Activated CD8-positive, alpha-beta T cell treated with anti-CD3 and anti-CD28 coated beads for 36 hours (primary cell): ENCODE measurements at places on chromosomes 3 and 15. TPM values are rescaled to one million over a fixed set of nuclear protein-coding genes. Genes with fewer than 3 reads are reported as not detected.

The CEP63 gene
- 25.3 TPM for total RNA-seq

DNA sequence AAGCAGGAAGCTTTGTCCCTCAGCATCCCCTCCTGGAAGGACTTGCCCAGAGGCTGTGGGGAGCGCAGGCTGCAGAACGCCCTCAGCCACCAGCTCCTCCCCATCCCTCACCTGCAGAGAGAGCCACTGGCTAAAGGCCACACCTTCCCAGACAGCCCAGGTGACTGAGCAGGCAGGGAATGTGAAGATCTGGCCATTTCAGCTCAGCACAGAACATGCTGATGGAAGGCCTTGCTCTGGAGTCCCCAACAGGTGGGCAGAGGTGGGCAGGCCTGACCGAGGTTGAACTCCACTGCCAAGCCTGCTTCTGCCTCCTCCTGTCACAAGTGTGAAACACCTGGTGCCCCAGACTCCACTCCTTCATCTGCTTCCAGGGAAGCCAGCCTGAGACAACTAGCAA is 50.7 kb upstream of the SEC61A1 start:
- peaks cover 1% of the 10 kb centered on the region for H3K27me3 ChIP-seq
- H3K4me3 ChIP-seq: no peak overlapping the region
- H3K27ac ChIP-seq: no peak overlapping the region
- no peak for DNase-seq
- no peaks in the 10 kb centered on the region for H3K36me3 ChIP-seq
- H3K4me1 ChIP-seq: no peaks in the 10 kb centered on the region

The THSD4 gene
- total RNA-seq: not detected

The ARPIN gene
- not detected for total RNA-seq
